Activated naive CD8-positive, alpha-beta T cell treated with anti-CD3 and anti-CD28 coated beads, Interleukin-2, amount 10 ng/mL, durations not matched to agents 7 days and 5 days (primary cell): ENCODE measurements at places on chromosomes 5 and 9. TPM values are rescaled to one million over a fixed set of nuclear protein-coding genes. Genes with fewer than 3 reads are reported as not detected.

Gene EGFLAM
- total RNA-seq: not detected

Gene C8G
- 3.6 TPM for total RNA-seq

DNA sequence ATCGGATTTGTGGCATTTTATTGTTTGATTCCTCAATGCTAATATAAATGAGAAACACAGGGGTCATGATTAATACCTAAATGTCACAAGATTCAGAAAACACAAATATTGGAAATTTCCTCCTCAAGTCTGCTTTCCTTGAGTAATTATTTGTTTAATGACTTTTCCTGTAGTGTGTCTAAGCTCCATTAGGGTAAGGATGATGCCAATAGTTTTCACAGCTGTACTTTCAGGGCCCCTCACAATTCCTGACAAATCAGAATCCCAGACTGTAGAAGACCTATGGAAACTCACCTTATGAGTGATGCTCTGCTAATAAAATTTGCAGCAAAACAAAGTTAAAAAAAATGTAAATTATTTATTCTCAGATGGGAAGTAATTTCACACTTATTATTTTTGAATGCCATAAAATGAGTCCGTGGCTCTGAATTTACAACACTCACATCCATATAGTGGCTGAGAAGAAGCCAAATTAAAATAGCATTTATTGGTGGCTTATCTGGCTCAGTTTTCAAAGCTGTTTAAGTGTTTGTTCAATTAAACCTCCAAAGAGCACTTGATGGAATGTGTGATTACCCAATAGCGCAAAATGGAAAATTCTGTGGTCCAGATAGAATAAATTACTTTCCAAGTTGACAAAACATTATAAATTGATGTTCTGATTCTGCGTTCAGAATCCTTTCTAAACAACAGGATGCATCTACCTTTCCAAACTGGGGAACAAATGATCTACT, 1.6 kb upstream of the SPINK14 start:
- DNase-seq: no peak

DNA sequence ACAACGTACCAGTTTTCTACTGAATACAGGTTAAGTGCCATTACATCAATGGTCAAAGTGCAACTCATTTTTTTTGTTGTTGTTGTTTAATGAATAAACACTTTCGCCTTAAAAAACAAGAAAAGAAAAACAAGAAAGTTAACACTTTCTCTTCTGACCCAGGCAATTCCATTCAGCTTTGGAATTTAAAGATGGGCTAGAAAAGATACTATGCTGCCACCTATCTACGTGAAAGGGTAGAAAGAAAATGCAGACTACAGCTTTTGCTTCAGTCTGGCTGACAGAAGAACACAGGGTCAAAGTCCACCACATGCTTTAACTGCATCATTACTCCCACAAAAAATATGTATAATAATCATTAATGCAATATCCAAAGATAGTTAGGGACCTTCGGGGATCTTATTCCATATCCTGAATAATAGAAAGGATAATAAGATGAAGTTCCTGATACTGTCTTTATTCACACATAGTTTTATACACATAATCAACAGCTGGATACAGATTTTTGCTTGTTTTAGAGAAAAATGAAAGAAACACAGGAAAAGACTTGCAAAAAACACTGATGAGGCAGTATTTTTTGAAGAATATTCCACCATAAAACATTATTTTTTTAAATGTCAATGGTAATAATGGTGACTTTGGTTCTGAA, 40.4 kb downstream of the ZDHHC21 start:
- no peak for DNase-seq

DNA sequence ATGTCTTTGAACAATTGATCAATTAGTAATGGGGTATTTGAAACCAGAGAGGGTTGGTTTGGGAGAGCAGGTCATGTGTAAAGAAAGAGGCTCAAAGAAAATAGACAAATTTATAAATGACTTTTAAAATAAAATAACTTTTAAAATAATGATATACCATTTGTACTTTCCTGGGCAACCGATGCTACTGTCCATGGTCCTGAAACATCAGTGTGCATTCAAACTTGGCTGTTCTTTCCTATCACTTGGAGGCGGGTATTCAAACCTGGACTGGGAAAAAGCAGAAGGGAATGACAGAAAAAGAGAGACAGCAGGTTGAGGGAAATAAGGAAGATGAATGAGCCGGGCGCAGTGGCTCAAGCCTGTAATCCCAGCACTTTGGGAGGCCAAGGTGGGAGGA, 1446.4 kb upstream of the WWC1 start:
- no peak for DNase-seq

- no peak for DNase-seq
Measured at GRCh38 chr9:72753266-72753893, 199.5 kb downstream of the ALDH1A1 start.

DNA sequence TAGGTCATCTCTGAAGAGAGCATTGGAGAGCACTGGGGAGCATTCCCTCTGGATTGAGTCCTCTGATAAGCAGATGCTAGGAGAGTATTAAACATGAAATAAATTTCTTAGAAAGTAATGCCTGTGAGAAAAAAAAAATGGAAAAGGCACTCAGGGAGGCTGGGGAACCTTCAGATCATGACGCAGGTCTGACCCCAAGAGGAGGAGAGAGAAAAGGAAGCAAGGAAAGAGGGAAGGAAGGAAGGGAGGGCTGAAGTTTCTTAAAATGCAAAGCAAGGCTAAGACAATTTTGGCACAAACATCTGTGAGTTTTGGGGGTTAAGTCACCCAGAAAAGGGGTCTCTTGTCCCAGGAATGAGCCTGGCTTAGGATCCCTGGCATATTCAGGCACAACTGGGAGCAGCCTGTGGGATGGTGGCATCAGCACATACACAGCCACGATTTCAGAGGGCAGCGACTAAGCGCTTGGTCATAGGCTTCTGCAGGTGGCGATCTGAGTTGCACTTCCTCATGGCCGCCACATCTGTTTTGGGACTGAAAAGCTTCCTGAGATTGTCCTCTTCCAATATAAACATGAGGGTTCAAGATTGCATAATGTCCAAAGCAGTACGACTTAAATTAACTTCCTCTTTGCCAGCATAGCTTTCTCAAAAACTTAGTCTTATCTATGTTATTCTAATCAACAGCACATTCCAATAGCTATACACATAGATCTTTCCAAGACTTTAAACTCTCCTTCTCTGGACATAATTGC, 692.7 kb downstream of the DNAH5 start:
- DNase-seq: no peak
